Panc1 (cell line): ENCODE measurements at places on chromosomes 13 and 19.

DNA sequence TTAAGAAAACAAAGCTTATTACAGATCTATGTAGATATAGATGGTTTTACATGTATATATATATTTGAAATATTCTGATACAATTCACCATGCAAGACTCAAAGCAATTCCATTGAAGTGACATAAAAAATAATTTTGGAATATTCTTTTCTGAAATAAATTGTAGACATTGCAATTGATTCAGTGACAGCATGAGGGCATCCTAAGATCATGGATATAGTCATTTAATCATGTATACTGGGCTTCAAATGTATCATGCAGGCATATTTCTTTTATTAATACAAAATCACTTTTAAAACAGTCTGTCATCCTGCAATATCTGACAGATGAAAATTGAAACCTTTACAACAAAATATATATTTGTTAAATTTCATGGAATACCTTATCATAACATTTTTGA, 286.7 kb upstream of the SLITRK6 start:
- DNase-seq = no peak

- no peak for DNase-seq
These were observed 279.9 kb downstream of the FOXO1 start for GRCh38 chr13:40386586-40386985.

GRCh38 chr13:66612983-66613382, 617.2 kb downstream of the PCDH9 start:
- DNase-seq = no peak

- peak; percentile 17 for DNase-seq
These were observed 3.4 kb downstream of the PBX4 start for GRCh38 chr19:19615086-19615485.

GRCh38 chr19:29285187-29285687, 72.3 kb upstream of the UQCRFS1 start:
- DNase-seq = no peak

- no peak for DNase-seq
These were observed 34.7 kb downstream of the VSTM2B start for GRCh38 chr19:29560313-29561075.

DNA sequence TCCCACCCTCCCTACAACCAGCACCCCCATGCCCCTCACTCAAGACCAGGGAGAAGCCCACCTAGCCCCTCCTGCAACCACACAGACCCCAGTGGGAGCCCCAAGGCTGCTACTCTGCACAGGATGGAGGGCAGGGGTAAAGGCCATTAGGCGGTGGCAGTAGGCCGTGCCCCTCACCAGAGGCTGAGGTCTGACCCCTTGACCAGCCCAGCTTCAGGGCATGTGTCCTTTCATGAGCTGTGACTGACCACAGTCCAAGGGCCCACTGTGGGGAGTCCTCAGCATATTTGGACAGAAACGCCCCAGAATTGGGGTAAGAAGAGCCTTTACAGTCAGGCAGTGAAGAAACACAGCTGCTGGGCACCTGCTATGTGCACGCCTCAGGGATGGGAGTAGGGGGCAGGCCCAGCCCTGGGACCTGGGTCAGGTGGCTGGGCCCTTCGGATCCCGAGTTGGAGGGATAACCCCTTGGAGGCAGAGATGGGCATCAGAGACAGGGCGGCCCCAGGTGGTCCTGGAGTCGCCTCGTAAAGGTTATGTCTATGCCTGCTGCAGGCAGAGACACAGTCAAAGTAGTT, 1.7 kb upstream of the RPS5 start:
- DNase-seq = no peak

GRCh38 chr19:49573425-49573824, 6.9 kb downstream of the NOSIP start:
- DNase-seq = no peak

DNA sequence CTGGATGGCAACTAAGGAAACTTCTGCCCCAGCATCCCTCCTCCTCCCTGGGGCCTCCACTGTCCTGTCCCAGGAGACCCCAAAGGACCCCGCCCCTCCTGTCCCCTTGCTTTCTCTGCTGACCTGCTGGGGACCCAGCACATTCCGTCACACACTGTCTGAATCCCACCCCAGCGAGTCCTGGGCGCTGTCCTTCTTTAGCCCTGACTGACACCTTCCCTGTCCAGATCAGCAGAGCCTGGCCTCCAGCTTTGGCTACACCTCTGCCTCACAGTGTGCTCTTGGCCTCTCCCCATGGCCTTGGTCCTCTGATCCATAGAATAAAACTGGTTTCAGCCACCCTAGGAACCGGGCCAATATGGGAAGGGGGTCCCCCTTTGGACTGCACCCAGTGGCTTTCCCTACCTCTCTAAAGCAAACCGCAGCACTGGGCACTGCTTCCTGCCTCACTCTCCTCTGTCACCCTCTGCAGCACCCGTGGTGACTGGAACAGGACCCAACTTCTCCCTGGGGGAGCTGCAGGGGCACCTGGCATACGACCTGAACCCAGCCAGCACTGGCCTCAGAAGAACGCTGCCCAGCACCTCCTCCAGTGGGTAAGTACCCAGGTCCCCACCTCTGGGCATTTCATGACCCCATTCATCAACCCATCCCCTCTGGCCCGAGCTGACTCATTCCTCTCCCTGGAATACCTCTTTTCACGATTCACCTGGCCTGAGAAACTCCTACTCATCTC, 46.4 kb downstream of the SMIM24 start:
- no peak for DNase-seq

- DNase-seq = no peak
These were observed 6.9 kb downstream of the LGALS7 start for GRCh38 chr19:38766276-38767047.
